ENCODE measurements at places on chromosomes 12 and 14. TPM values are rescaled to one million over a fixed set of nuclear protein-coding genes. Genes with fewer than 3 reads are reported as not detected.

- no peaks in the 10 kb centered on the region for H3K4me1 ChIP-seq
- no peak overlapping the region for H3K4me3 ChIP-seq
- no peaks in the 10 kb centered on the region for H3K36me3 ChIP-seq
- peak; percentile 10 for DNase-seq
- peaks cover 2% of the 10 kb centered on the region for H3K27me3 ChIP-seq
These were observed 63.3 kb upstream of the HSPB8 start for GRCh38 chr12:119115296-119115905.

Gene ASB2
- 44.6 TPM for total RNA-seq

Gene ORAI1
- 43.2 TPM for total RNA-seq

- H3K27me3 ChIP-seq, result no peaks in the 10 kb centered on the region
- H3K27ac ChIP-seq, result no peak overlapping the region
- no peaks in the 10 kb centered on the region for H3K4me1 ChIP-seq
These were observed 90.0 kb upstream of the CLMN start for GRCh38 chr14:95409477-95410272.

GRCh38 chr12:32240831-32241230 lies 134.2 kb downstream of the BICD1 start:
- no peak for DNase-seq
- no peak overlapping the region for H3K4me3 ChIP-seq
- peaks cover 16% of the 10 kb centered on the region for H3K36me3 ChIP-seq
- H3K27ac ChIP-seq, result no peak overlapping the region

Gene LRRK2
- 0.21 TPM for total RNA-seq

- no peak overlapping the region for H3K4me3 ChIP-seq
- no peak for DNase-seq
- no peaks in the 10 kb centered on the region for H3K36me3 ChIP-seq
- H3K4me1 ChIP-seq, result peaks cover 28% of the 10 kb centered on the region
- H3K27me3 ChIP-seq, result no peaks in the 10 kb centered on the region
These were observed 117.6 kb downstream of the CRADD start for GRCh38 chr12:93794738-93795137.

Gene CAPZA3
- total RNA-seq, result not detected

DNA sequence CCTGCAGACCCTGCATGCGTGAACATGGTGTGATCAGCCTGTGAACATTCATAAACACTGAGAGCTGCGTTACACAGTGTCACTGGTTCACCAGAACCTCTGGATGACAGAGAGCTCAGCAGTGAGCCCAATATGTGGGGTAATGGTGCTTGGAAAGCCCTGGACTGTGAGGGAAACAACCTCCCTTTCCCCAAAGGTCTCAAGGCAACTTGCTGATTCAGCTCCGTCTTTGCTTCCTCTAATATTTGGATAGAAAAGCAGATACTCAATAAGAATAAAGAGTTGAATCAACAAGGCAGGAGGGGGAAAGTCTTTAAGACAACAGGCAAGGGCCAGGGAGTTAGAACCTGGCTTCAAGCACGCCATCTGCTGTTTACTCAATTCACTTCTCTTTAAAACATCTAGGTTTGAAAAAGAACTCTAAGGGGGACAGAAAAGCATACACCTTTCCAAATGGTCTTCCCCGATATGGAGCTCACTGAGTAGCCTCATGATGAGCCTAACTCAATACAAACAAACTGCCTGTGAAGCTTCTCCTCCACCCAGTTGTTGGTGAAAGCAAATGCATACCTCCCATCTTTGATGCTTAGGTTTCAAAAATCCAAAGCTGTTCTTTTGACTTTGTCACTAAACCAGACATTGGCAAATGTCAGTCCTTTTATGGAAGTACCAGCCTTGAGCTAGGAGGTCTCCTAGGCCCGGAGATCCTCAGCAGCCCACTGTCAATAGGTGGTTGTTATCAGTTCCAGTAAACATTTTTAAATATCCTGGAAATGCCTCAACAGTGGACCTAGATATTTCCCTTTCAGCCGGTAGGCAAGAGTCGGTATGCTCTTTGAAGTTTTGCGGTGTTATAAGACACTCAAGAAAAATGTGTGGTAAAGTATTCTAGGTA lies 76.1 kb downstream of the SAMD4A start:
- DNase-seq, result no peak
- H3K4me3 ChIP-seq, result no peak overlapping the region
- no peak overlapping the region for H3K27ac ChIP-seq
- H3K4me1 ChIP-seq, result peaks cover 11% of the 10 kb centered on the region
- peaks cover 3% of the 10 kb centered on the region for H3K27me3 ChIP-seq

GRCh38 chr14:50624447-50624846 lies 43.7 kb downstream of the SAV1 start:
- DNase-seq, result no peak
- H3K27me3 ChIP-seq, result no peaks in the 10 kb centered on the region
- no peak overlapping the region for H3K4me3 ChIP-seq
- no peak overlapping the region for H3K27ac ChIP-seq
- no peaks in the 10 kb centered on the region for H3K36me3 ChIP-seq

Gene FAM161B
- 1.4 TPM for total RNA-seq

- no peaks in the 10 kb centered on the region for H3K36me3 ChIP-seq
- peaks cover 35% of the 10 kb centered on the region for H3K4me1 ChIP-seq
- no peak overlapping the region for H3K4me3 ChIP-seq
- no peak for DNase-seq
- H3K27me3 ChIP-seq, result no peaks in the 10 kb centered on the region
These were observed 56.1 kb upstream of the FBRSL1 start for GRCh38 chr12:132433641-132434395.

- no peaks in the 10 kb centered on the region for H3K4me1 ChIP-seq
- DNase-seq, result no peak
- no peak overlapping the region for H3K4me3 ChIP-seq
- H3K27me3 ChIP-seq, result no peaks in the 10 kb centered on the region
- no peak overlapping the region for H3K27ac ChIP-seq
These were observed 309.2 kb downstream of the PAWR start for GRCh38 chr12:79381248-79382208.

DNA sequence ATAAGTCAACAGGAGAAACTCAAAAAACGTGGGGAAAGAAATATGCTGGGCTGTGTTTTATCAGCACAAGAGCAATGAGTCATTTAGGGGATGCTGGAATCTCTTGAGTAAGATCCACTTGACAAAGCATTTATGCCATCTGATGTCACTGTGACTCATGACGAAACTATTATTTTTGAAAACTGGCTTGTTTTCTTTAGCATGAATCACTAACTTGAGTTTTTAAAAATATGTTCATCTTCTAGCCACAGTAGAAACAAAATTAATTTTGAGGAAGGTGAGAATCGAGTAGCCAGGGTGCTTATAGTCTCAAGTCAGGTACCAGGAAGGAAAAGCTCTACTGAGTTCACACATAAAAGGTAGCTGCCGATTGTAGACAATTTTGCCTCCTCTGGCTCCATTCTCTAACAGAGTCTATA lies 456.2 kb upstream of the MGAT4C start:
- H3K4me3 ChIP-seq, result no peak overlapping the region
- no peaks in the 10 kb centered on the region for H3K27me3 ChIP-seq
- H3K36me3 ChIP-seq, result no peaks in the 10 kb centered on the region
- DNase-seq, result no peak
- no peaks in the 10 kb centered on the region for H3K4me1 ChIP-seq

DNA sequence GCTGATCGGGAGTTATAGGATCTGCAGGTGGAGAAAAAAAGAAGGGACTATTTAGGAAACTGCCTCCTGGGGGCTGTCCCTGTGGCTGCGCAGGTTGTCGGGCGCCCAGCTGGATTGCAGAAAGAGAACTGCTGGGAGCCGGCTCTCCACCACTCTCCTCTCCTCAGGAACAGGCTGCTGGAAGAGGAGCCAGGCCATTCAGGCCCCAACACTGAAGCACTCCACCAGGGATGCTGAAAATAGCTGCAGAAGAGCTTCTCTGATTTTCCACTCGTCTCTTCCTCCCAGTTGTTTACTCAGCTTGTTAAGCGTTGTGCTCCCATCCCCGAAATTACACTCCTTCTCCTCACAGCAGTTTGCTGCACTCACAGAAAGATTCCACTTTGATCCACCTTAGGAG lies 347.3 kb downstream of the GLT1D1 start:
- no peak overlapping the region for H3K4me3 ChIP-seq
- H3K36me3 ChIP-seq, result no peaks in the 10 kb centered on the region
- no peaks in the 10 kb centered on the region for H3K27me3 ChIP-seq
- DNase-seq, result no peak
- H3K27ac ChIP-seq, result no peak overlapping the region

Gene GPRC5D
- total RNA-seq, result 0.46 TPM

Gene TMEM52B
- total RNA-seq, result not detected

- H3K4me1 ChIP-seq, result no peaks in the 10 kb centered on the region
- H3K4me3 ChIP-seq, result no peak overlapping the region
- H3K27ac ChIP-seq, result no peak overlapping the region
- peaks cover 5% of the 10 kb centered on the region for H3K27me3 ChIP-seq
These were observed 67.0 kb upstream of the CSRP2 start for GRCh38 chr12:76945867-76946266.

GRCh38 chr14:101527987-101528386 lies 33.3 kb upstream of the DIO3 start:
- H3K4me1 ChIP-seq, result peaks cover 5% of the 10 kb centered on the region
- no peak overlapping the region for H3K27ac ChIP-seq
- no peak overlapping the region for H3K4me3 ChIP-seq
- no peak for DNase-seq
- peaks cover 1% of the 10 kb centered on the region for H3K27me3 ChIP-seq
- no peaks in the 10 kb centered on the region for H3K36me3 ChIP-seq

Gene AICDA
- total RNA-seq, result not detected

DNA sequence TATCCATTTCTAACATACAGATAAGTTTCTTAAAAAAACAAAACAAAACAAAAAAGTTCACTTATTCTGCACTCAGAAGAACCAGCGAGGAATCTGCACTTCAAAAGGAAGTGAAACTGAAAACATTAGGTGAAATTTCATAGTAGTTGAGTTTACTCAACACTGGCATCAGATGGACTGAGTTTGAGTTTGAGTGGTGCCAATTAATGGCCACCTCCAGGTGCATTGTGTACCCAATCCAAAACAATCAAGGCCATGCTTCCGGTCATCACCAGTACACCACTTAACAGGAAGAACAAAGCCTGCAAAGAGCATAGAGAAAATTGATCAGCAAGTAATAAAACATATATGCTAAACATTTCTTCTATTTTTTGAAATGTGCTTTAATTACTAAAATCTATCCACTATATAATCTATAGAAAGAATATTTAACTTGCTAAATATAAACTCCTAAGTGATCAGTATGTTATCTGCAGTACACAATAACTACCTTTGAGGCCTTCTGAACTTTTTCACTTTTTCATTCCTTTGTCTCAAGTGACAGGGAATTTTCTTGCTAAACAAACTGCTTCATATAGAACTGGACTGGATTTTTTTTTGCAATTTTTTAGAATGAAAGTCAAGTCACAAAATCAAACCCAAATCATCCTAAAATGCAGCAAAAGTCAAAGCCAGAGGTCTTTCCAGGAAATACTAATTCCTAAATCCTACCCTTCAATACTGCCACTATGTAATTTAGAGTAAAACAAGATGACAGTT lies 11.5 kb downstream of the SLC38A2 start:
- no peaks in the 10 kb centered on the region for H3K27me3 ChIP-seq
- peak overlapping the region; percentile 71 for H3K27ac ChIP-seq
- H3K36me3 ChIP-seq, result peaks cover 65% of the 10 kb centered on the region
- H3K4me3 ChIP-seq, result no peak overlapping the region

- H3K36me3 ChIP-seq, result peaks cover 19% of the 10 kb centered on the region
- H3K27me3 ChIP-seq, result no peaks in the 10 kb centered on the region
- no peak overlapping the region for H3K27ac ChIP-seq
- DNase-seq, result peak; percentile 12
These were observed 18.5 kb downstream of the PPP2R5E start for GRCh38 chr14:63524537-63525155.

Gene NINJ2
- 7.5 TPM for total RNA-seq

- peaks cover 13% of the 10 kb centered on the region for H3K4me1 ChIP-seq
- DNase-seq, result no peak
- no peaks in the 10 kb centered on the region for H3K27me3 ChIP-seq
These were observed 36.7 kb downstream of the TRMT5 start for GRCh38 chr14:60944204-60944603.

GRCh38 chr12:70772836-70773235 lies 135.6 kb upstream of the PTPRB start:
- no peak for DNase-seq
- H3K4me1 ChIP-seq, result no peaks in the 10 kb centered on the region
- no peaks in the 10 kb centered on the region for H3K27me3 ChIP-seq

- no peaks in the 10 kb centered on the region for H3K4me1 ChIP-seq
- no peaks in the 10 kb centered on the region for H3K36me3 ChIP-seq
- H3K27me3 ChIP-seq, result peaks cover 11% of the 10 kb centered on the region
These were observed 2.3 kb upstream of the KRT6A start for GRCh38 chr12:52495389-52495788.

Gene DHRS4L2
- 27.6 TPM for total RNA-seq
